ENCODE measurements at places on chromosomes 12 and 14.

- no peak for DNase-seq
These were observed 124.6 kb upstream of the FRMD6 start for GRCh38 chr14:51527073-51527472.

DNA sequence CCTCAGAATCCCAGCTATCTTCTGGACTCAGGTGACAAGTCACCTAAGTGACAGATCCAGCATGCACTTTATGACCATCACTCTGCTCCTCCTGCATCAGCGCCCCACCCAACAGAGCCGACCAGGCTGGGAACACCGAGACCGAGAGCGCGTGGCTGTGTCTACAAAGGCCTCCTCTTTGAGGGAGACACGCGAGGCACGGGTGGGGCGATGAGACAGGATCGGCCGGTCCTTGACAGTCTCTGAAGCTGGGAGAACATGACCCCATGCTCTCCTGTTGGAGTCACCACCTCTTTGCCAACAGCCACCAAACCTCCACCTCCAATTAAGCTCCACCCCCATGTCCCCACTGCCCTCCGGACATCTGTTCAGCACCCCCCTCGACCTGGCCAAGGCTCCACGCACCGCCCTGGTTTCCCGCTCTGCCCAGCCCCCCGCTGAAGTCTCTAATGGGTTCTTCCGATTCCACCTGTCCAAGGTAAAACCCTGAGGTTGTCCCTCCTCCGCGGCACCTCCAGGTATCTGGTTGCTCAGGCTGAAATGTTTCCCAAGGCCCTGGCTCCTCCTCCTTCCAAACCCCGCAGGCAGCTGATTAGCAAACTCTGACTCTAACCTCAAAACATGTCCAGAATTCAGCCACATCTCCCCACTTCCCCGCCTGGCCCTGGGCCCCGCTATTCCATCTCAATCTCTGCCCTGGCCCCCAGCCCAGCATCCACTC is 31.5 kb downstream of the HSP90AA1 start:
- DNase-seq: no peak

GRCh38 chr12:43425361-43425760 is 126.6 kb downstream of the ADAMTS20 start:
- no peak for DNase-seq

- no peak for DNase-seq
These were observed 11.3 kb upstream of the DUSP6 start for GRCh38 chr12:89363582-89363981.

GRCh38 chr14:60303745-60304144 is 54.7 kb downstream of the PPM1A start:
- DNase-seq: no peak

- DNase-seq: no peak
These were observed 111.3 kb upstream of the GARIN2 start for GRCh38 chr14:67077921-67078320.

DNA sequence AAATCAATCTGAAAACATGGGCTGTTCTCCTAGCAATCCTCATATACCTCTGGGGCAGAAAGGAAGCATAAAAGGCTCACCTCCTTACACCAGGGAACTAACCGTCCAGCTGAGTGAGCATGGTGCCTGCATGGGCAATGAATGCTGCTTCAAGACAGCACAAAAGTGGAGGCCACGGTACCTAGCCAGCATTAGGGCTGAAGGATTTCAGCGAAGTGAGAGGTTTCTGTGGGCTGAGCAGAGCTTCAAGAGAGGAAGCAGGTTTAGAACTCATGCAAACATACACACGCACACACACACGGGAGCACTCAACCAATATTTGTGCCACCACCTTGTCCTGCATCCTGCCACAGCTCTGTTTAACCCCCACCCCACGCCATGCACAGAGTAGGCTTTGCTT is 838.5 kb upstream of the TMEM132C start:
- no peak for DNase-seq

- DNase-seq: no peak
These were observed 13.3 kb downstream of the BEST3 start for GRCh38 chr12:69685810-69686209.

GRCh38 chr12:71222436-71222835 is 64.6 kb upstream of the TSPAN8 start:
- no peak for DNase-seq

DNA sequence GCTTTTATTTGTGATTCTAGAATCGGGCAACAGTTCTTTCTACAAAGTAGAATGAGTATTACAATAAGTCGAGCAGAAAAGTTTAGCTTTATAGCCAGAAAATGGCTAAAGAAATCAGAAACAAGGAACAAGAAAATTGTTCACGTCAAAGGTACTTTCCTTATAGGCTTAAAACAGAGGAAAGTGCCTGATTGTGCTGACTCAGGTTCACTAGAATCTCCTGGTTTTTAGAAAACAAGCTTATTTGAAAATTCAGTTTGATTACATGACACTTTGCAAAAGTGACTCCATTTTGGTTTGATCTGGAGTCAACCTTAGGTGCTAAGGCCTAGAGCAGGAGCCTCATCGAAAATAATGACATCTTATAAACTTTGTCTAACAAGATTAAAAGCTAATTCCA is 564.7 kb upstream of the FLRT2 start:
- no peak for DNase-seq

All from activated T-cell treated with anti-CD3 and anti-CD28 coated beads, Interleukin-2, amount 50 U/mL, for 24 hours (primary cell).